ENCODE measurements at places on chromosomes 6 and 20. TPM values are rescaled to one million over a fixed set of nuclear protein-coding genes. Genes with fewer than 3 reads are reported as not detected.

C4A gene
- total RNA-seq: 1.4 TPM

GRCh38 chr20:23419995-23420901, 1.0 kb downstream of the NAPB start:
- no peak for DNase-seq

DNA sequence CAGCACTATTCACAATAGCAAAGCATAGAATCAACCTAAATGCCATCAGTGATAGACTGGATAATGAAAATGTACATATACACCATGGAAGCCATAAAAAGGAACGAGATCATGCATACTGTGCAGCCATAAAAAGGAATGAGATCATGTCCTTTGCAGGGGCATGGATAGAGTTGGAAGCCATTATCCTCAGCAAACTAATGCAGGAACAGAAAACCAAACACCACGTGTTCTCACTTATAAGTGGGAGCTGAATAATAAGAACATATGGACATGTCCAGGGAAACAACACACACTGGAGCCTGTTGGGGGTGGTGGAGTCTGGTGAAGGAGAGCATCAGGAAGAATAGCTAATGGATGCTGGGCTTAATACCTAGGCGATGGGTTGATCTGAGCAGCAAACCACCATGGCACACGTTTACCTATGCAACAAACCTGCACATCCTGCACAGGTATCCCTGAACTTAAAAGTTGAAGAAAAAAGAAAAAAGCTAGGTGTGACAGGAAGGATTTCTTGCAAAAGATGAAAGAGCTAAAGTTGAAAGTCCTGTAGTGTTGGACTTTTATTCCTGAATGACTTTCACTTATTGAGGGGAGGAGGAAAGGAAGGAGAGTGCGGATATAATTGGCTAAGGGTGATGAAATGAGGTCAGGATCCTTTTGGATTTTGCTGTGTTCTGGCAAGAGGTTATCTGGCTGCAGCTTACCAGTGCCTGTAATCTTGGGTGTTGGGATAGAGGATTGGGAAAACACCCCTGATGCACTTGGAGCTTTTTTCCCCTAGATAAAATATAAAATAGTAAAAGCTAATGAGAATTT, 8.5 kb downstream of the TRMT11 start:
- no peak for DNase-seq

DNA sequence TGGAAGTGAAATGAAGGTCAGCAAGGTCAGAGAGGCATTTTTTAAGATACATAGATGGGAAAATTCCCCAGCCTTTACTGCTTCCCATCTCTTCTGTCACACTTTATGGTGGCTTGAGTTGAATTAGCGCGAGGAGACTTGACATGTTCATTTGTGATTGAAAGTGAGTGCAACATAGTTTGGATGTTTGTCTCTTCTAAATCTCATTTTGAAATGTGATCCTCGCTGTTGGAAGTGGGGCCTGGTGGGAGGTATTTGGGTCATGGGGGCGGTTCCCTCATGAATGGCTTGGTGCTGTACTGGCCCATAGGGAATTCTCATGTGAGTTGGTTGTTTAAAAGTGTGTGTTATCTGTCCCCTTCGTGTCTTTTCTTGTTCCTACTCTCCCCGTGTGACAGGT, 237.2 kb downstream of the CDKAL1 start:
- no peak for DNase-seq

- DNase-seq: no peak
Measured at GRCh38 chr20:32517518-32517873, 67.6 kb downstream of the NOL4L start.

- DNase-seq: no peak
Measured at GRCh38 chr6:87808005-87808757, 106.1 kb upstream of the AKIRIN2 start.

DNA sequence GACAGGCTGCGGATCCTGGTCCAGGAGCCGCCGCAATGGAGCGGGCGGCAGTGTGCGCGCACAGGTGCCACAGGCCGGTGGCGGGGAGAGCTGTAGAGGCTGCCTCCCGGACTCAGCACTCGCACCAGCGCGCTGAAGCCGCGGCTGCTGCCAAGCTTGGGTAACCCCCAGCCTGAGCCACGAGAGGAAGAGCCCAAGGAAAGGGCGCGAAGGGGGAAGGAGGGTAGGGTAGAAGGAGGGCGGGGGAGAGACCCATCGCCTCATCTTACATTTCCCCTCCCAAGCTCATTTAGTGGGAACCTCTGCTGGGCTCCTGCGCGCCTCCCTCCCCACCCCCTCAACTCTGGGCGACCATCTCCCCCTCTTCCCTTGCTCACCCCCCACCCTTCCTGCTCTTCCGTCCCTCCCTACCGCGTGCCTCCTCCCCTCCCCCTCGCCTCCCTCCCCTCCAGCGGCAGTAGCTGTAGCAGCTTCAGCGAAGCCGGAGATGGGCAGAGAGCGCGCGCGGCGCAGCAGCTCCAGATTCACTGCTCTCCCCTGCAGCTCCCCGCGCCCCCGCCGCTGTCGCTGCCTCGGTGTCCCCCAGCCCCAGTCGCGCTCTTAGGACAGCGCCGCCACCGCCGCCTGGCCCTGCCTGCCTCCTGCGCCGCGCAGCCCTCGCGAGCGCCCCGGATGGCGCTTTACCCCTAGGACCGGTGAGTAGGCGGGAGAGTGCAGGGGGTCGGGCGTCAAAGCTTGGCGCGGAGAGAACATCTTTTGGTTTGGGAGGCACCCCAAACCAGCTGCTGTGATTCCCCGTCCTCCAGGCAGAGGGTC, at the start of gene FUT9:
Gene FUT9 (plus strand): TSS at position 457 of the 816 bp plus-strand sequence. CDS start 187,182 bp downstream, outside the sequence.
- no peak for DNase-seq

- DNase-seq: no peak
Measured at GRCh38 chr6:104887350-104887749, 27.6 kb upstream of the HACE1 start.

Data from SJSA1 (cell line).